ENCODE measurements at places on chromosomes 12 and 14.

- no peak for DNase-seq
Measured at GRCh38 chr12:2113119-2113912, 60.5 kb downstream of the CACNA1C start.

- DNase-seq: no peak
Measured at GRCh38 chr12:92076101-92076500, 69.5 kb downstream of the BTG1 start.

GRCh38 chr12:40692765-40693206, 547 bp downstream of the CNTN1 start:
- peak; percentile 27 for DNase-seq

DNA sequence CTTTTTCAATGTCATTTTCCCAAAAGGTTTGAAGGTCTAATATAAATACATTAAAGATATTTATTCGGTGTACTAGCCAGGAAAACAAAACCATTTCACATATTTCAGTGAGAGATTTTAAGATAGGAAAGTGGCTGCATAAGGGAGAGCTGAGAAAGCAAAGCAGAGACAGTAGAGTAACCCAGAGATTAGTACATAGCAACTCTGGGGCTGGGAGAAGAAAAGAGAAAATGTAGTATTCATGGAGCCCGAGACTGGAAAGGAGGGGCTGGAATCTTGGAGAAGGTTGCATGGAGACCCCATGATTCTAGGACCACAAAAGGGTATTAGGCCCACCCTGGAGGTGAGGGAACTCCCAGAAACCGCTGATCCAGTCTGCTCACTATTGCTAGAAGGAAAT, 236.9 kb downstream of the PAWR start:
- no peak for DNase-seq

- DNase-seq: no peak
Measured at GRCh38 chr14:39212693-39213092, 21.0 kb upstream of the MIA2 start.

GRCh38 chr14:98906123-98906995, 365.6 kb downstream of the BCL11B start:
- DNase-seq: no peak

DNA sequence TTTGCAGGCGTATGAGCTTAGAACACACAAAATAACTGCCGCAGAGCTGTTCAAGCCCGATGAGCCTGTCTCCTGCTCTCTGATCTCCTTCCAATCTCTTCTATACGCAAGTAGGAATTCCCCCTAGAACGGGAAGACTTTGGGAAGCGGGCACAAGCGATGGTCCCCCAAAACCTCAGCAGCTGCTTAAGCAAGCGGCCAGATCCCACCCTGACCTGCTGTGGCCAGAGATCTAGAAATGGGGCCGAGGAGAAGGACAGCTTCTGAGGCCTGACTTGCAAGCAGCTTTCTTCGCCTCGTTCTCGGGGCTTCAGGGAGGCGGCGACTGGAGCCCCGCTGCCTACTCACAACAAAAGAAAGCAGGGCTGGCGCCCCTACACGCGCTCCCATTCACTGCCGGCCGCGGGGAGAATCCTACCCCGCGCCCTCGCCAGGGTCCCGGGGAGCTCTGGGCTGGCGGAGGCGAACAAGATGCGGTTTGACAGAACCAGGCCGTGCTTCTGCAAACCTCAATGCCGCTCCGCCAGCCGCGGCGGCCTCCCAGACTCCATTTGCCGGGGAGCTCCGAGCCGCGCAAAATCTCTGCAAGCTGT, 922 bp downstream of the TBX5 start:
- no peak for DNase-seq

GRCh38 chr14:105272623-105273022, 24.3 kb downstream of the BTBD6 start:
- no peak for DNase-seq

DNA sequence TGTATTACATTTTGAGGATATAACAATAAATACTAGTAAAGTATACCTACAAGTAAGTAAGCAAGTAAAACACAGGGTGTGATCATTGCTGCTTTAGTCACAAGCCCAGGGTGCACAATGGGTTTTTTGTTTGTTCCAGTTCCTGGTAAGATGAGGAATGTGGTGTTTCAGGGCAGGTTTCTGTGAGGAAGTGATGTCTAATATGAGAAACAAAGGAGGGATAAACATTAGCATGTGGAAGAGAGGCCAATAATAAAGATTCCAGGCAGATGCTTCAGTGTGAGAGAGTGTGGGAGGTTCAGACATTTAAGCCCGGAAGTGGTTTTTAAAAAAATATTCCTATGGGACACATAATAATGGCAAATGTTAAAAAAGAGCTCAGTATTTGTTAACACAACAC, 808.1 kb upstream of the USP15 start:
- DNase-seq: no peak

- DNase-seq: no peak
Measured at GRCh38 chr14:68328509-68328908, 464.4 kb downstream of the ZFP36L1 start.

GRCh38 chr12:111785651-111786050, 18.9 kb downstream of the ALDH2 start:
- DNase-seq: no peak

GRCh38 chr12:5716976-5717375, 228.1 kb downstream of the ANO2 start:
- DNase-seq: no peak
